ENCODE measurements at places on chromosomes 3 and 15.

- no peak for DNase-seq
Observed at GRCh38 chr15:81851757-81852156, 194.1 kb downstream of the MEX3B start.

GRCh38 chr3:127394984-127395662 lies 107.3 kb upstream of the PRR20G start:
- DNase-seq = no peak

DNA sequence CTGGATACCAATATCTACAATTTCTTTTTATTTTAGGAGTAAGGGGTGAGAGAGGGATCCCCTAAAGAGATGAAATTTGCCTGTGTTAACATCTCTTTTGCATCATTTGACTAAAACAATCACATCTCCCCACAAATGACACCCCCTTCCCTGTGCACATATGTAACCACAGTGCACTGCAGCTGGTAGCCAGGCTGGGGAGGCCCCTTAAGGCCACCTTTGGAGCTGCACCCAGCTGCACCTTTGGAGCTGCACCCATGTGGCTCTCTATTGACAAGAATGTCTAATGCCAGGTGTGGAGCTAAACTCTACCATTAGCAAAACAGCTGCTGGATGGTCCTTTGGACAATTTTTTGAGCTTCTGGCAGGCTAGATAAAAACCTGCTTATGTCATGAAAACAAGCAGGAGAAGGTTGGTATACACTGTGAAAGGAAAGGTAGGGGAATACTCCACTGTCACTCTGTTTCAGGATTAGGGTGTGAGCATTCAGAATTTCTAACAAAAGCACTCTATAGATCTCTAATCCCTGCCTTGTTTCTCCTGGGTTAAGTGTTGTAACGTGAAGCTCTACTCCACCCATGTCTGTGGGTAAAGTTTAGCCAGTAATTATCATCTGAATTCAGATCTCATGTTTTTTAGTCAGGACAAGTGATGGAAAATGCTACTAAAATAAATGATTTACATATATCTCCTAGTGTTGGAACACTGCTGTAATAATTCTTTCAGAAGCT lies 52.1 kb downstream of the TFG start:
- DNase-seq = no peak

- DNase-seq = peak; percentile 60
Observed at GRCh38 chr3:71345429-71346040, 238.0 kb downstream of the FOXP1 start.

GRCh38 chr15:100517846-100518245 lies 10.9 kb downstream of the CERS3 start:
- no peak for DNase-seq

GRCh38 chr15:36595611-36596010 lies 16.2 kb downstream of the CDIN1 start:
- no peak for DNase-seq

GRCh38 chr3:149501524-149501923 lies 27.0 kb downstream of the TM4SF4 start:
- peak; percentile 93 for DNase-seq

All from astrocyte of the spinal cord (primary cell).